ENCODE measurements at places on chromosomes 2 and 18. TPM values are rescaled to one million over a fixed set of nuclear protein-coding genes. Genes with fewer than 3 reads are reported as not detected.

GRCh38 chr2:8529706-8530277 lies 152.1 kb upstream of the ID2 start:
- DNase-seq, result no peak

The C2orf92 gene
- total RNA-seq, result 2.0 TPM

The RSAD2 gene
- total RNA-seq, result 0.63 TPM

The CD28 gene
- not detected for total RNA-seq

The CLIP4 gene
- total RNA-seq, result 73.5 TPM
